Stimulated activated CD4-positive, alpha-beta T cell treated with anti-CD3 and anti-CD28 coated beads, Interleukin-1b, Interleukin-23, amount 100 ng/mL, for 24 hours (primary cell): ENCODE measurements at places on chromosomes 4 and X.

DNA sequence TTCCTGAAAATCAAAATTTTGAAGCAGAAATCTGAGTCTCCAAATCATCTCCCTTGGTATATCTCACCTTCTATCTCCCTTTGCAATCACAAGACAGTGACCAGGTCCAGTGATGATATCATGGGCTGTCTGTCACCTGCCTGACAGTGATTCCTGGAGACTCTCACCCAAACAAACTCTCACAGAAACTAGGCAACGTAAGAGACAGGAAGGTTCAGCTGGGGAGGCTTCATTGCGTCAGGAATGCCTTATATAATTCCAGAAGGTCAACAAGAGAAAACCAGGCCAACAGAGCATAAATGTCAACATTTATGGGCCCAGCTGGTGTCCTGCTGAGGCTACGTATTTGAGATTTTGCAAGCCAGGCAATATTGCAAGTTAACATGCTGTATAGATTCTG lies 412.7 kb downstream of the KCNIP4 start:
- no peak for DNase-seq

- DNase-seq: no peak
These were observed 35.2 kb downstream of the PWWP3B start for GRCh38 chrX:106203315-106203714.

DNA sequence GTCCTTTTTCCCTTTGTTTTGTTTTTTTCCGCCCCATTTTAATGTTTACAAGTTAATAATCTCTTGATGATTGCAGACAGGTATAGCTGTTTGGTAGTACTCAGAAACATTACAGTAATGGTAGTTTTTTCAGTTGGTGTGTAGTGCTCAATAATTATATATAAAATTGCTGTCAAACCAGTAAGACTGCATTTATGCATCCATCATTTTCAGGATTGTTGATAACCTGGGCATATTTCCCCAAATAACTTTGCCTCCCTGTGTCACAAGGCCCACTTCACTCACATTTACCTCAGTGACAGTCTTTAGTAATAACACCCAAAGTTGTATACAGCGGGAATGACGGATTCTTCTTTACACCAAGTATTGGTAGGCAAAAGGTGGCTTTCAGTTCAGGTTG lies 16.1 kb downstream of the ARFIP1 start:
- no peak for DNase-seq

- no peak for DNase-seq
These were observed 179.1 kb upstream of the MAB21L2 start for GRCh38 chr4:150402871-150403272.

GRCh38 chr4:86036736-86037135 lies 323.1 kb downstream of the MAPK10 start:
- DNase-seq: no peak
